ENCODE measurements at places on chromosomes 5 and 9.

- no peak for DNase-seq
Measured at GRCh38 chr5:58262226-58262625, 197.7 kb downstream of the PLK2 start.

DNA sequence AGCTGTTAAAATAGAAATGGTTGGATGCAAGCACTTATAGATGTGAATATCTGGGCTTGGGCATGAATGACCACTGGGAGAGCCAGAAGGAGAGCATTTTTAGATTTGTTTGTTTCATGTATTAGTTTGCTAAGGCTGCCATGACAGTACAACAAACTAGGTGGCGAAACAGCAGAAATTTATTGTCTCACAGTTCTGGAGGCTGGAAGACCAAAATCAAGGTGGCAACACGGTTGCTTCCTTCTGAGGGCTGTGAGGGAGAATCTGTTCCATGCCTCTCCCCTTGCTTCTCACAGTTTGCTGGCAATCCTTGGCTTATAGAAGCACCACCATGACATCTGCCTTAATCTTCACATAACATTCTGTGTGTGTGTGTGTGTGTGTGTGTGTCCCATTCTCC is 20.2 kb upstream of the CDC23 start:
- no peak for DNase-seq

- no peak for DNase-seq
Measured at GRCh38 chr5:102453716-102454115, 45.1 kb downstream of the SLCO6A1 start.

DNA sequence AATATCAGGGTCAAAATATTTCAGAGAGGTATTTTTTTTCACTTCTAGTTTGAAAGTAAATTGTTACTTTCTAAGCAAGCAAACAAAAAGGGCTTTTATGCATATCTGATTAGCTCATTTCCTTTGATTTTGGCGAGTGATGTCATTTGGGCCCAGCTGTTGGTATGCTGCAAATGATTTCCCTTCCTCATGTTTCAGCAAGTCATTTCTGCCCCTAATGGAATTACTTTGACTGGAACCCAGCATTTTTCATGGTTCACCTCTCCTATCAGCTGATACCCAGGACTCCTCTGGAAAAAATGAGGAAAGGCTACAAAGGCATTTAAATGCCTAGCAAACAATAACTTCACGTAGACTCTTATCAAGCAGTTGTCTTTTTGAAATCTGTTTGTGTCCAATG is 500.6 kb downstream of the EBF1 start:
- DNase-seq, result no peak

- DNase-seq, result no peak
Measured at GRCh38 chr9:26229324-26230054, 551.2 kb upstream of the TUSC1 start.

DNA sequence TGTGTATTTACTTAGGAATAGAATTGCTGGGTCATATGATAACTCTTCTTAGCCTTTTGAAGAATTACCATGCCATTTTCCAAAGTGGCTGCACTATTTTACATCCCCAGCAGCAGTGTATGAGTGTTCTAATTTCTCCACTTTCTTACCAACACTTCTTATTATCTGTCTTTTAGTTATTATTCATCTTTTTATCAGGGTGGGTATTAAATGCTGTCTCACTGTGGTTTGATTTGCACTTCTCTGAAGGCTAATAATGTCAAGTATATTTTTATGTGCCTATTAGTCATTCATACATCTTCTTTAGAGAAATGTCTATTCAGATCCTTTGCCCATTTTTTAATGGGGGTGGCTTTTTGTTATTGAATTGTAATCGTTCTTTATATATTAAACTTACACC is 36.8 kb downstream of the SLC1A3 start:
- DNase-seq, result no peak

GRCh38 chr5:82150559-82150958 is 127.6 kb downstream of the RPS23 start:
- DNase-seq, result no peak

GRCh38 chr5:133953568-133954145 is 14.8 kb downstream of the C5orf15 start:
- no peak for DNase-seq

DNA sequence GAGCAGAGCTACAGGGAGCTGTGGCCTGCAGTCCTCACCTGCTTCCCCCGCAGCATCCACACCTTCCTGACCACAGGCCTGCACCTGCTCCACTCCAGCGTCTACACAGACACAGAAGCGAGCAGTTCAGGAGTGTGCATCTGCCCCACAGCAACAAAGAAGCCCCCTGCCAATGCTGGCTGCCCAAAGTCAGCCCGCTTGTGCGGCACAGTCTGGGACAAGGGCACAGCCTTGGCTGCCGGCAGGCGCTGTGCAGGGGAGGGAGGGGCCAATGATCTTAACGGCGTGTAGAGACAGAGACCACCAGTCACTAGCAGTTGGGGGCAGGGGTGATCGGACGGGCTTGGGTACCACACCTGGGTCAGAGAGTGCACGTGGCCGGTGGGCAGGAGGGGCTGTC is 6.6 kb downstream of the BRD9 start:
- DNase-seq, result no peak

DNA sequence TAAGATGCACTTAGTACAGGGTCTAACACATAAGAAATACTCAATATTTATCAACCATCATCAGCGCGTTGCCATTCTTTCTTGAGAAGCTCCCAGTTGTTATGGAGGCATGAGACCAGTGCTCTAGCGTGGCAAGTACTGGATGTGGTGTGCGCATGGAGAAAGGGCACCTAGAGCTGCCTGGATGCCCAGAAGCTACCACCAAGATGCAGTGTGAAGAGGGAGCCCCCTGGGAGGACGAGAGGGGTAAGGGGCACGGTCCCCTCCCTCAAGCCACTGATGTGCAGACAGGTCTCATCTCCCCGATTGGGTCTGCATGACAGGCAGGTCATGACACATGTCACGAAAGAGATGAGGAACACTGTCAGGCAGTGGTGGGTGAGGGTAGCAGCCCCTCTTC is 127.7 kb upstream of the CXCL14 start:
- DNase-seq, result no peak

DNA sequence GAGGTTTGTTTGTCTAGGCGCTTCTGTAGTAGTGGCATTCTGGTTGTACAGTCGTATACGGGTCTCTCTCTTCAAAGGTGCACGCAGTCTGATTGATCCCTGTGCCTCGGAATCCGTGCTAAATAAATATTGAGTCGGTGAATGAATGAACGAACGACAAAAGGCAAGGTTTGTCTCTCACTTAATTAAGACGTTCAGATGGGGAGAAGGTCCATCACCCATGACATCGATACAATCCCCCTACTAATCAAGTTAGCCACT is 500 bp upstream of the CREBRF start:
- no peak for DNase-seq

- DNase-seq, result no peak
Measured at GRCh38 chr9:114898741-114899140, 31.6 kb downstream of the TNFSF8 start.

DNA sequence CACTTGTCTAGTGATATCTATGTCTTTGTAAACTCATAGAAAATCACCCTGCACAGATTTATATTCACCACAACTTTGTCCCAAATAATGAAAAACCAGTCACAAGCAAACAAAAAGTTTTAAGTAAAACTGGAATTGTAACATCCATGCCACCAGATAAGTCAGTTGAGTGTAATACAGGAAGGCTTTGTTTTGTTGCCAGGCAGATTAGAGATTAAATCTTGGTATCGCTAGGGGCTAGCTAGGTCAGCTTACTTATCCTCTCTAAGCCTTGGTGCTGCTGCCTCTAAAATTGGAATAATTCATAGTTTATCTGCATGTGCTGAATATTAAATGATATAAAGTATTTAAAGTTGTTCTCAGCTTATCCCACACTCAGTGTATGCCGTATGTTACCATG is 1062.5 kb downstream of the CDH9 start:
- no peak for DNase-seq

- no peak for DNase-seq
Measured at GRCh38 chr5:140568443-140569063, 3.9 kb downstream of the SLC35A4 start.

DNA sequence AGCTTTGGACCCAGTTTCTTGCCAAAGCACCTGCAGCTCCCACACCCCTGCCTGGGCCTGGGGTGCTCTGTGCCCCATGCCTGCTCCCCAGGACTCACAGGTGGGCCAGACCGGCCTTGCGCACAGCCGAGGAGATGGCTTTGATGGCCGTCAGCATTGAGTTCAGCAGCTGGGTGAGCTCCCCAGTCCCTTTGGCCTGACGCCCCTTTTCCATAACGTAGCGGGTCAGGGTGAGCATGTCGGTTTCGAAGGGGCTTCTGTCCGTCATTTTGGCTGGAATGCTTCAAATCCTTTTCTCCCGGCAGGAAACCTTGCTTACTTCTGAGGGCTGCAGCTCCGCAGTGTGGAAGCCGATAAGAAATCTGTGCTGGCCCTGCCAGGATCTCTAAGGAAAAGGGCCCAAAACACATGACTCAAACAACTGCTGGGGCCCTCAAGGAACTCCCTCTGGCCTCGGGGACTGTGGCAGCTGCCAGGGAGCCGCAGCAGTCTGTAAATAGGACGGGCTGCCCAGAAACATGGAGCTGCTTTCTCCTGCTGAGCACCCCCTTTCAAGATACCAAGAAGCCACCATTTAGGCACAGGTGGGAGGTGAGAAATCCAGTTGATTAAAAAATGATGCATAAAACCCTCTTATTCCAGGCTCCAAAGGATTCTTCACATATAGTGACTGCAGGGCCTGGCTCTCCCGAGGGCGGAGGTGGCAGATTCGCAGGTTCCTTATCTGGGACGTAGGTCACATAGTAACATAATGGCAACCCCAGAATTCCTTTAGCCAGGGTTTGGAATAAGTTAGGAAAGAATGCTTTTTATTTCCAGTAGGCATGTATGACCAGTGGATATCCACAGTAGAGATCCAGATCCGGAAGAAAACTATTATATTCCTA is at the start of gene FBP2:
Gene FBP2, minus strand, starts transcription at position 366 of the 887 bp plus-strand sequence. Its CDS starts 98 bp downstream, at position 268.
- DNase-seq, result no peak

DNA sequence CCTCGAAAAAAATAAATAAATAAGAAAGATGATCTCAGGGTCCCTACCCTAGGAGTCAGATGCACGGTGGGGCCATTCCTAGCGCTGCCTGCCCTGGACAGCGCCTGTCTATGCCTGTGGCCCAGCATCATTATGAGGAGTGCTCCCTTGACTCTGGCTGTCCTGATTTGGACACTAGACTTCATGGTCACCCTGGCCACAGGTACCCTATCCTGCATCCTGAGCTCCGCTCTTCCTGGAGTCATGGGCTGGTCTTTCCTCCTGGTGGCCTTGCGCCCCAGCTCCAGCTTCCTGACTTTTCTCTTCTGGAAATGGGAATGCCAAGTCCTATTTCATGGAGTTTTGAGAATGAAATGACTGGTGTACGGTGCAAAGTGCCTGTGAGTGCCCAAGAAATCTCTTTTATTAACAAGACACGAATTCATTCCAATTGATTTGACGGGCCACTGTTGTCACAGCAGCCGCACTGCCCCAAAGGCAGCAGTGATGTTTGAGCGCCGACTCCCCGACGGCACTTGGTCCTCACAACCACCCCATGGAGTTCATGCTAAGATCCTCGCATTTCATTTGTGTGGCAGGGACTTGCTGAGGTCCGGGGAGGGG is 564 bp upstream of the AIF1L start:
- no peak for DNase-seq

- no peak for DNase-seq
Measured at GRCh38 chr5:180157866-180158265, 51.1 kb downstream of the RASGEF1C start.

DNA sequence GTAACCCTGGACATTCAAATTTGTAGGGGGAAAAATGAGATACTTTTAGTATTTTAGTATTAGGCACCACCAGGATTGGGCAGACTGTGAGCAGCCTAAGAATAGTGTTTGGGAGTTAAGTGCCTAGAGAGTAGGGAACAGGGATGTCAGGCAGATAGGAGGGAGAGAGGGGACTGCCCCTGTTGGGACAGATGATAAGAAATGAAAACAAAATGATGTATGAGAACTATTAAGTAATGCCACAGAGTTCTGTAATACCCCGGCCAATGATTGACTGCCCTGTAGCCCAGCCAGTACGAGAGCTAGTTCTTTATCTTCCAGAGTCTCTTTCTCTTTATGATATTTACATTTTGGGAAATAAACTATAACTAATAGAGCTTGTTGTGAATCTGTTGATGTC is 24.4 kb downstream of the ARHGAP26 start:
- DNase-seq, result no peak

GRCh38 chr5:63961598-63962161 is 565 bp downstream of the HTR1A start:
- no peak for DNase-seq

- no peak for DNase-seq
Measured at GRCh38 chr5:133977161-133977787, 8.8 kb upstream of the C5orf15 start.

DNA sequence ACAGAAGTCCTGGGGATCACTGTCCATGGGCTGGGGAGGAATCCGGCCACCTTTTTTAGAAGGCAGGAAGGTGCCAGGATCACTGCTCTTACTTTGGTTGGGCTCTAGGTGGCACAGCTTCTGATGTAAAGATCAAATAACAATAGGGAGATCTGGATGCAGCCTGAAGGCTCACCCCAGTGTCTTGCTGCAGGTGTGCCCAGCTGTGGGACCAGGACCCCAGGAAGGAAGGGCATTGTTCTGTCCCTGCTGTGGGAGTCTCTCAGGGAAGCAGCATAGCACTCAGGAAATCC is 69.6 kb downstream of the DAB2IP start:
- DNase-seq, result no peak

DNA sequence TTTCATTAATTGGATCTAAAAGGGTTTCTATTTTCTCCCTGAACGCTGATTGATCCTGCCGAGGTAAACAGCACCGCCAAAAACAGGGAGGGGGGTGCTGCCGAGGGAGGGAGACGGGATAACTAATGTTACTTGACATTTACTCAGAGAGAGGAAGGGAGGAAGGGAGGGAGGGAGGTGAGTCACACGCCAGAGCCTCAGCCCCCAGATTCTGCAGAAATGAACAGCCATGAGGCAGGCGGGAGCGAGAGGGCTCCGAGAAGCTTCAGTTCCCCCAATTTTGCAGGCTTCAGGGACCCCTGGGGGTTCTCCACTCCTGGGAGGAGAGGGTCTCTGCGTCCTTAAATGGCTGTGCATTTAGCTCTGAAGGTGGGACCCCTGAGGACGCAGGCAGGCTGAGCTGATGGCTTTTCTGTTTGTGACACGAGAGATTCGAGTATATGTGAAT is 59.1 kb upstream of the IER5L start:
- DNase-seq, result no peak

Measured in HAP-1 (cell line).